Inflammatory macrophage (primary cell): ENCODE measurements at places on chromosomes 1 and 21.

DNA sequence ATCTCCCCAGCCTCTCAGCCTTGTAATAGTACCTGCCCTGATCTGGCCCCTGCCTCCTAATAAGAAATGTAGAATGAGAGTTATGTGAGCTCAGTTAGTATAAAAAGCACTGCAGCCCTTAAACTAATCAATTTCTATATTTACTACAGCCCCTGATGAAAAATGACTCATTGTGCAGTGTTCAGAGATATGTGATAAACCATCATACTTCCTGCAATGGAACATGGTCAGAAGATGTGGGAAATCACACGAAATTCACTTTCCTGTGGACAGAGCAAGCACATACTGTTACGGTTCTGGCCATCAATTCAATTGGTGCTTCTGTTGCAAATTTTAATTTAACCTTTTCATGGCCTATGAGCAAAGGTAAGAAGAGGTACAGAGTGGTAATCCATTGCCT lies 176.8 kb upstream of the PDE4B start:
- DNase-seq: no peak

DNA sequence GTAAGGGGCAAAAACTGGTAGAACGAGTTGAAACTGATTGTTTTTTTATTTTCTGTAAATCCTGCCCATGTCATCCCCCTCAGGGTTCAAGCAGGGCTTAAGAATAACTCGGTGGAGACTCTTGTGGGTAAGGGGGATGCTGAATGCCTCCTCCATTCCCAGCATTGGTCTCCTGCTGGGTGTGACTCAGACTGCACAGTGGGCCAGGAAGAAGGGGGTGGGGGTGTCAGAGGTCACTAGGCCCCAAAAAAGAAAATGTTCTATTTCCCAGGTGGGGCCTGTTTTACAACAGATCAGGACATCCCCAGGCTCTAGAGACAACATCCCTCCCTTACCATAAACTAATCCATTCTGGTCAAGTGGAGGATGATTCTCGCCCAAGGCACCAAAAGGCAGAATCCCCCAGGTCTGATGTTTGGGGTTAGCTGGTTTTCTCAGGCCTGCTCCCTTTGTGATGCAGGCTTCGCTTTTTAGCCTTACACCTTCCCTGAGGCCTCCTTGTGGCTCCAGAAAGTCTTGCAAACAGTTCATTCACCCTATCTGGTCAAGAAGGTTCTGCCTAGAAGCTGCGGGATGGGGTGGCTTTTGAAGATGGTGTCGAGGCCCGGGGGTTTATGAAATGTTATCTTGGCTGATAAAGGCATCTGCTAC lies 10.7 kb upstream of the GRHL3 start:
- no peak for DNase-seq

DNA sequence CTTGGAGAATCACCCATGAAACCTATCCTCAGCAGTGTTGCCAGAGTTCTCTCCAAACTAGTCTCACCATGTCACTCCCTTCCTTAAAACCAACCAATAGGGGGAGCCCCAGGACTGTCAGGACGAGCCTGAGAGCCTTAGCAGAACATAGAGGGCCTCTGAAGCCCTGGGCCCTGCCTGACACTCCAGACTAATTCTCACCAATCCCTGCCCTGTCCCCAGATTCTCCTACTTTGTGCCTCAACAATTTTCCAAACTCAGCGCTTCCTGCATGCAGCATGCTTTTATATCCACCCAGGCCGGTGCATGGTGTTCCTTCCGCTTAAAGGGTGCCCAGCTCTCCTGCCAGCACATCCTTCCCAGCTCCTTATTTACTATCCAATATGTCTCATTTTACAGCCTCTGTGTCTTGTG lies 42.7 kb downstream of the HSD3B1 start:
- DNase-seq: peak; percentile 81

- DNase-seq: peak; percentile 98
Measured at GRCh38 chr1:22018583-22019559, 17.4 kb downstream of the CELA3A start.

GRCh38 chr1:66273656-66274055 lies 260.3 kb upstream of the SGIP1 start:
- DNase-seq: no peak

- no peak for DNase-seq
Measured at GRCh38 chr1:1627261-1627828, 4.6 kb upstream of the MMP23B start.

DNA sequence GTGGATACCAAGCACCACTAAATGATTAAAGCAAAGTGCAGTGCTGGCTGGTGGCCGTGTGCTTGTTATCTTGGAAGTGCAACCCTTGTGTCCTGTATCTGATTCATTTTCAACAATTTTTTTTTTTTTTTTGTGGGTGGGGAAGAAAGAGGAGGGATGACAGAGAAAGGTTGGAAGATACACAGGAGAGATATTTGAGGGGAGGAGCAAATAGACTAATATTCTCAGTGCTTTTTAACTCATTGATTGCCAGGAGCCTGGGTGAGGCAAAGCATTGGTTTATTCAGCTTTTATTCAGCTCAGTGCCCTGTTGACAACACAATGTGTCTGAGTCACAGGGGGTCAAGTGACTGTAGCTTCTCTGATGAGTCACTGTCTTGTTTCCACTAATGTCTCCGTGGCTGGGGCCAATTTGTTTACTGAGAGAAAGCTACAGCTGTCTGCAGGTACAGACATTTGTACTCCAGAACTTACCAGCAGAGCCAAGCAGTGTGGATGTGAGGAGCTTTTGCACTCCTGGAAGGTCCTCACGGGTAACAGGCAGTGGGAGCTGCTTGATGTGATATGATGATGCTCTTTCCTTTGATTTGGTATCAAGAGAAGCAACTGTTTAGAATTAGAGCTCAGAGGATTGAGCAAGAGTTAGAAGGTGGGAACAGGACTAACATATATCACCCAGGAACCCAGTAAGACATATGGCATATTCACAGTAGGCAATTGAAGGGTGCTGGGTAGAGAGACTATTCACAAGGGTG lies 23.6 kb upstream of the DNM3 start:
- peak; percentile 87 for DNase-seq
